ENCODE measurements at places on chromosomes 11 and 22.

GRCh38 chr11:82559609-82560008 is 174.1 kb downstream of the FAM181B start:
- no peak for DNase-seq

- no peak for DNase-seq
Observed at GRCh38 chr11:65891219-65892136, 1.0 kb downstream of the CCDC85B start.

GRCh38 chr11:37502202-37502601 is 904.2 kb upstream of the RAG2 start:
- DNase-seq, result no peak

- no peak for DNase-seq
Observed at GRCh38 chr11:121265586-121265985, 27.0 kb upstream of the SC5D start.

- no peak for DNase-seq
Observed at GRCh38 chr11:132185726-132186592, 815.5 kb downstream of the NTM start.

DNA sequence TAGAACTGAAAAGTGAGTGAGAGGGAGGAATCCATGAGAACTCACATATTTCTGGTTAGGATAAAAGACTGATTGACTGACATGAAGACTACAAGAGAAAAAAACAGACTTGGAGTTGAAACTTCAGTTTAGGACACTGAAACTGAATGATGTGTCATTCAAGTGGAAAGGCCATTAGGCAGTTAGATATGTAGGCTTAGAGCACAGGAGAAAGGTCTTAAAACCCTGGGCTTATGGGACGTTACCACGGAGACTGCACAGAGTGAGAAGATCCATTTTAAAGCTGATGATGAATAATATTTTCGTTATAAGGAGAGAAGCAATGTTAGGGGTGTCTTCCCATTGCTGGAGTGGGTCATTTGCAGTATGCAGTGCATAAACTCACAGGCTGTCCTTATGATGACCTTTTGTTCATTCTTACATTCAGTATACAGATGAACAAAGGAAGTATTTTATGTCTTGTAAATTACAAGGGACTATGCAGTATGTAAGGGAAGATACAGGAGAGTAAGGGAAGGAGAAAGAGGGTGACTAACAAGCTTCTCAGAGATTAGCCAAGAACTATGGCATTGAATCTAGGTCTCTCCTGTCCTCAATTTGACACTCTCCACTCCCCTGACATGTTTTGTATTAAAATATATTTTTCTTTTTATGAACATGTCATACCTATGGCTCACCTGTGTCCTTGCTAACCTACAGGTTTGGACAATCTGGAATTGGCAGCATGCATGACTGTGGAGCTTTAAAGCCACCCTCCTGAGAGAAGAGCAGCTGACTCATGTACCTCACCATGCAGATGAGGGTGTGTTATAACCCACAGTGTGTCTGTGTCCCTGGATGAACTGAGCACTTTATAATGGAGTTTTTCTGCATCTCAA is 63.7 kb downstream of the MAML2 start:
- no peak for DNase-seq

GRCh38 chr22:50414476-50415248 is 60.2 kb downstream of the SBF1 start:
- no peak for DNase-seq

DNA sequence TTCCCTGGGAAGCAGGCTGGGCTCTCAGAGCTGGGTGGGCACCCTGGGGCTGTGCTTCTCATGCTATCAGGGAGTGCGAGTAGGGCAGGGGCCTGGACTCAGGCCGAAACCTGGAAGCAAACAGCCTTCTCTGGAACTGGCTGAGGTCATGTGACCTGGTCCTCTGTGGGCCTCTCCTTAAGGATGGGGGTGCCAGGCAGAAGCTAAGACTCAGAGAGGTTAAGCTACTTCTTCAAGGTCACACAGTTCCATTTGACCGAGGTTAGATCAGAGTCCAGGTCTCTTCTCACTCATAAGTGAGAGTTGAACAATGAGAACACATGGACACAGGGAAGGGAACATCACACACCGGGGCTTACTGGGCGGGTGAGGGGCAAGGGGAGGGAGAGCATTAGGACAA is 7.4 kb downstream of the FADS3 start:
- no peak for DNase-seq

DNA sequence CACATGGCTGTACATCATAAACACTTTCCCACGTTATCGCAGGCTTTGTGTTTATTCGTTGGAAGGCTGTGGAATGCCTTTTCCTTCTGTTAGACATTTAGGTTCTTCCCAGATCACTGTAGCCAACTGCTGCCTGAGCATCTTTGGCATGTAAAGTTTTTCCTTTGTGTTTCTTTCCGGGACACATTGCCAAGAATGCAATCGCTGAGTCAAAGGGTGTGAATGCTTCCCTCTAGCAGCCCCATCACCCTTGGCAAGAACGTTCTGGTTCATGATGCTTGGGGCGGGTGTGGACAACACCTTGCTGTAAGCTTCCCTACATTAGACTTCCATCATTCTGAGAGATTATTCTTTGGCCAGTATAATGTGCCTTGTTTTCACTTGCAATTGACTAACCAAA is 136.2 kb downstream of the OSBP2 start:
- no peak for DNase-seq

DNA sequence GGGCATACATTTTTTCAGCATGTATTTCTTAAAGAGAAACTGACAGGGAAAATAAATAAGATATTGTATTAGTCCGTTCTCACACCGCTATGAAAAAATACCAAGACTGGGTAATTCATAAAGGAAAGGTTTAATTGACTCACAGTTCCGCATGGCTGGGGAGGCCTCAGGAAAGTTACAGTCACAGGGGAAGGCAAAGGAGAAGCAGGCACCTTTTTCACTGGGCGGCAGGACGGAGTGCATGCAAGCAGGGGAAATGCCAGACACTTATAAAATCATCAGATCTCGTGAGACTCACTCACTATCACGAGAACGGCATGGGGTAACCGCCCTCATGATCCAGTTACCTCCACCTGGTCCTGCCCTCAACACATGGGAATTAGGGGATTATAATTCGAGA is 44.2 kb downstream of the PPFIA1 start:
- peak; percentile 18 for DNase-seq

GRCh38 chr11:45805305-45806071 is 539 bp downstream of the SLC35C1 start:
- DNase-seq, result peak; percentile 26

- no peak for DNase-seq
Observed at GRCh38 chr11:36187622-36188021, 101.6 kb downstream of the COMMD9 start.

DNA sequence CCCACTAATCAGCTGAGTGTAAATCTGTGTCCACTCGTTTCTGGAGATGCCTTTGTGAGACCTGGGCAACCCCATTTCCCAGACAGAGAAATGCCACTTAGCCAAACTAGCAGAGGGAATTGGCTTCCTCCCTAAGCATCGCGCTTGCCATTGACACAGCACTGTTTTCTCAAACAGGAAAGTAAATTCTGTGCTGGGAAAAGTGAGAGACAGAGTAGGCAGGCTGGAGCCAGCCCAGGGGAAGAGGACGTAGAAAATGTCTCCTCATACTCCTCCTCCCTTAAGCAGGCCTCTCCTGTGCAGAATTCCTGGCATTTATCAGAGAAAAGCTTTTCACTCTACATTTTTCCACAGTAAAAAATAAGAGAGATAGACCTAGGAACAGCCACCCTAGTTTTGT is 99.1 kb upstream of the AMOTL1 start:
- no peak for DNase-seq

DNA sequence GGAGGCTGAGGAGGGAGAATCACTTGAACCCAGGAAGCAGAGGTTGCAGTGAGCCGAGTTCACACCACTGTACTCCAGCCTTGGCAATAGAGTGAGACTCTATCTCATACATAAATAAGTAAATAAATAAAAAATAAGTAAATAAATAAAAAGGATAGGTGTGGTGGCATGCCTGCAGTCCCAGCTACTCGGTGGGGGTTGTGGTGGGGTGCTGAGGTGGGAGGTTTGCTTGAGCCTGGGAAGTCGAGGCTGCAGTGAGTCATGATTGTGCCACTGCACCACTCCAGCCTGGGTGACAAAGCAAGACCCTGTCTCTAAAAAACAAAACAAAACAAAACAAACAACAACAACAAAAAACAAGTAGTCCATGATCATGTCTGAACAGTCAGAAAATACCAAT is 3.1 kb downstream of the LARGE2 start:
- no peak for DNase-seq

GRCh38 chr11:122616718-122617117 is 38.8 kb upstream of the UBASH3B start:
- no peak for DNase-seq

GRCh38 chr22:43205748-43206508 is 19.0 kb upstream of the TTLL12 start:
- no peak for DNase-seq

DNA sequence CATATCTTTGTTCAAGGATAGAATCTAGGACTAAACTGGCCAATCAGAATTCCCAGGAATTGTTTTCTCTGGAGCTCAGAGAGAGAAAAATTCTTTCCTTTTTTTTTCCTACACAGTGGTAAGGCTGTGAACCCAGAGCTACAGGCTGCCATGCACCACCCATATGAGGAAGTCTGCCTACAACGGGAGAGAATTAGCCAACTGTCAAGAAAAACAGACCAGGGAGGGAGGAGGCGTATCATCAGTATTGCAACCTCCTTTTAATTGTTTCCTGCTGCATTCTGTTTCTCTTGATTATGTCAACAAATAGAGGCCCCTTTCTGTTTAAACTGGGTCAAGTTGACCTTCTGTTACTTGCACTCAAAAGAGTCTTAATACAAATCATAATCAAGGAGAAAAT is 176.5 kb upstream of the UBASH3B start:
- no peak for DNase-seq

GRCh38 chr22:38756711-38757463 is 1.1 kb upstream of the SUN2 start:
- no peak for DNase-seq

- no peak for DNase-seq
Observed at GRCh38 chr11:9066433-9066925, 24.9 kb downstream of the SCUBE2 start.

DNA sequence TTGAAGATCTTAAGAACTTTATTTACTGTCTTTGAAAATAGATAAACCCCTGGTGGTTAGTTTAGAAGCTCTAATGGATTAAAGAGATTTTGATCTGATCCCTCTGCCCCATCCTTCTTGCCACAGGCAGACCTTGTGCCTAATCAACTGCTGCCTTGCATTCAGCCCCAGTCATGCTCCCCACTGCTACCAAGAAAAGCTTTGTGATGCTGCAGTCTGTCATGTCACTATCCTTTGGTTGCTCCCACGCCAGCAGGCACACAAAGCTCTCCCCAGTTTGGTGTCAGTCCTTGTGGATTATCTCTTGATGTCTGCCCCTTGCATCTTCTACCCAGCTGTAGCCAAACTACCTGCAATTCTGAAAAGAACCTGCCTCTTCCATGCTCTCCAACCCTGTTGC is 112.2 kb downstream of the MTNR1B start:
- no peak for DNase-seq

DNA sequence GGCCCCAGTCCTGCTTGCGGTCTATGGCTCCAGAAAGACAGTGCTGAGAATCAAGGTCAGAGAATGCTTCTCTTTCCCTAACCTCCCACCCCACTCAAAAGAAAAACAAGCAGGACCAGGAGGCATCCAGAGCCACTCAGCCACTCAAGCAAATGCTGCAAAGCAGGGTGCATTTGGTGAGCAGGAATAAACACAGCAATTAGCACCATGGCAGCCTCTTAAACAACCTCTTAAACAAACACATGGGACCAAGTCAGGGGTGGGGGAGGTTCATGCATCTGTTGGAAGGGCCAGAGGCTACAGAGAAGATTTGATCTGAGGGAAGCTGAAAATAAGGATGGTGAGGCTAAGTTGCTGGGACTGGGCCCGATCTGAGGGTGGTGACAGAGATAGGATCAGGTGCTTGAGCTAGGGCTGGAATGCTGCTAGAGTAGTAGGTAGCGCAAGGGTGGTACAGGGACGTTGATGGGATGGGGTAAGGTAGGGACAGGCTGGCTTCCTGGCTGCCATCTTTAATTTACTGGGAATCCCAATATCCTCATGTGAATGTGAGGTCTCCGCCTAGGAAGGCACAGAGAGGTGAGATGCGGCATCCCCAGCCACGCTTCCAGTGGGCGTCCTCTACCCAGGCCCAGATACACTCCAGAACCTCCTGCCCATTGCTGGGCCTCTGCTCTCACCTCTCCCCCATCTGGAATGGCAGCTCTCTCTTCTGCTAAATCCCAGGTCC is 26.6 kb upstream of the LMO1 start:
- no peak for DNase-seq

DNA sequence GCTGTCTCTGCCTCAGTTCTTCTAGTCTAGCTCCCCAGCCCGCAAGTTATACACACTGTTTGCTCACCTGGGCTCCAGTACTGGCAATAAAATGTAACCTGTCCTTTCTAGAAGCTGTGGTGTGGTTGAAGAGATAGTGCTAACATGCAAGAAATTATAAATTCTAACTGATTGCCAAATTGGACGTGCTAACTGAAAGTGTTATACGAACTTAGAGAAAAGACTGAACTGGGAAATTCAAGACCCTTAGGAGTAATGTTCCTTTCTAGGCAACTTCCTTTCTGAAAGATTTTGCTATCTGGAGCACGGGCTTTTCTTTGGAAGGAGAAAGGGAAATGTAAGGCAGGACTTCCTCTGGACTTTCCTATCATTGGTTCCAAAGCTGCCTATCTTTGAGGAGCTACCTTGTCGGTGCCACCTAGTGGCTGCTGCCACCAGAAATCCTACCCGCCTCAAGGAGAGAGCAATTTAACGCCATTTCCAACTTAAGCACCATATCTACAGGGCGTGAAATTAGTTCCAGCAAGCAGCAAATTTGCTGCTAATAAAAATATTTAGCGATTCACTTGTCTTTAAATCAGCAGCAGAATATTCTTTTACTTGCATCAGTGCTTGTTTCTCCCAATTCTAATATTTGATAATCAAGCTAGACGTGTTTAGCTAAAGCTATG is 12.7 kb upstream of the TMEM218 start:
- no peak for DNase-seq

- peak; percentile 35 for DNase-seq
Observed at GRCh38 chr11:6646918-6647679, 8.5 kb downstream of the DCHS1 start.

GRCh38 chr11:111836162-111836561 is 35.2 kb downstream of the ALG9 start:
- DNase-seq, result no peak

DNA sequence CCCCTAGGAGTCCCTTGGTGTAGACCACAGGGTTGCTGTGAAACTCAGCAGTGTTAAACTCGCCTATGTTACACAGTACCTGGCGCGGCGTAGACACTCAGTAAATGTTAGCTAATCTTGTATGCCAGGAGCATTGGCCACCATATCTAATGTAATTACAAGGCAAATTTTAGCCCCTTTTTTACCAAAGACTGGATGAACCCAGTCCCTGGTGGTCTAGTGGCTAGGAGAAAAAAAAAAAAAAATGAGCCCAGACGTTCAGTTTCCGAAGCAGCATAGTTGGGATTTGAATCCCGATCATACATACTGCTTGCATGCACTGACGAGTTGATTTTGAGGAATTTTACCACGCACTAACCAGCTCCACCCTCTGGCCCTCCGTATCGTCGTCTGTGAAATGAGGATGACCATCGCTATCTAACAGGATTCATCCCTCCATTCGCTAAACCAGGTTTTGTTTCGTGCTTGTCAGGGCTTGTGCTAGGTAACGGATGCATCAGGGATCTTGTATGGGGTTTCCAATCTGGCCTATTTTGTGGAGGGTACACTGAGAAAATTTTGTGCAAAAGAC is 688 bp downstream of the PTS start:
- no peak for DNase-seq
